H1 (cell line): ENCODE measurements at places on chromosomes 7 and 10. TPM values are rescaled to one million over a fixed set of nuclear protein-coding genes. Genes with fewer than 3 reads are reported as not detected.

The BET1 gene
- 12.6 and 20.6 TPM in 2 replicates for polyA plus RNA-seq

The ECHDC3 gene
- polyA plus RNA-seq, result 15.6 and 19.1 TPM in 2 replicates

The OR9A2 gene
- polyA plus RNA-seq, result not detected in 2 replicates

The CRPPA gene
- 0.20 and 0.23 TPM in 2 replicates for polyA plus RNA-seq

The HECW1 gene
- polyA plus RNA-seq, result 2.9 and 5.8 TPM in 2 replicates

The NACAD gene
- polyA plus RNA-seq, result 1.3 and 2.7 TPM in 2 replicates

The PLXDC2 gene
- 11.3 and 23.0 TPM in 2 replicates for polyA plus RNA-seq

The TMEM72 gene
- not detected in 2 replicates for polyA plus RNA-seq

The EN2 gene
- 0.03 TPM in 1 of 2 replicates, not detected in the other for polyA plus RNA-seq

The EPDR1 gene
- 5.6 and 8.2 TPM in 2 replicates for polyA plus RNA-seq

The FOXK1 gene
- polyA plus RNA-seq, result 2.0 and 2.5 TPM in 2 replicates

The TUBB8 gene
- polyA plus RNA-seq, result 1.4 and 3.0 TPM in 2 replicates

The CYP2E1 gene
- polyA plus RNA-seq, result 0.11 TPM in 2 replicates

The MBLAC1 gene
- 1.00 and 1.2 TPM in 2 replicates for polyA plus RNA-seq

The LIPM gene
- not detected in 2 replicates for polyA plus RNA-seq

The OLAH gene
- polyA plus RNA-seq, result not detected in 2 replicates

The AZGP1 gene
- 0.57 and 0.68 TPM in 2 replicates for polyA plus RNA-seq

The MACC1 gene
- polyA plus RNA-seq, result 1.2 and 2.0 TPM in 2 replicates

The NPTX2 gene
- 19.2 and 25.6 TPM in 2 replicates for polyA plus RNA-seq

The FZD1 gene
- 0.62 and 0.77 TPM in 2 replicates for polyA plus RNA-seq

The ARHGEF5 gene
- 12.8 and 22.2 TPM in 2 replicates for polyA plus RNA-seq

The FEZF1 gene
- polyA plus RNA-seq, result 12.7 and 15.7 TPM in 2 replicates

The PON3 gene
- polyA plus RNA-seq, result not detected in 2 replicates

The PTPRZ1 gene
- polyA plus RNA-seq, result 70.1 and 112 TPM in 2 replicates

The SLC13A4 gene
- 5.9 and 7.5 TPM in 2 replicates for polyA plus RNA-seq

The SLC39A12 gene
- polyA plus RNA-seq, result not detected in 2 replicates

The HECTD2 gene
- 4.6 and 5.7 TPM in 2 replicates for polyA plus RNA-seq

The CAMK1D gene
- polyA plus RNA-seq, result 3.5 and 3.6 TPM in 2 replicates

The SLC26A3 gene
- not detected in 2 replicates for polyA plus RNA-seq

The RNF32 gene
- polyA plus RNA-seq, result 0.48 and 0.72 TPM in 2 replicates

The PDIA4 gene
- polyA plus RNA-seq, result 108 and 119 TPM in 2 replicates

The SPDYE11 gene
- polyA plus RNA-seq, result not detected in 2 replicates

The ZRANB1 gene
- 3.9 and 6.1 TPM in 2 replicates for polyA plus RNA-seq

The ACHE gene
- 1.4 and 2.8 TPM in 2 replicates for polyA plus RNA-seq

The RBM28 gene
- polyA plus RNA-seq, result 9.6 and 12.8 TPM in 2 replicates

The IDI1 gene
- polyA plus RNA-seq, result 20.4 and 35.3 TPM in 2 replicates

The NANOS1 gene
- polyA plus RNA-seq, result 2.3 and 3.9 TPM in 2 replicates

The VWDE gene
- polyA plus RNA-seq, result 8.5 and 11.0 TPM in 2 replicates

The ANKRD26 gene
- polyA plus RNA-seq, result 0.66 and 1.3 TPM in 2 replicates

The PYROXD2 gene
- 4.2 and 5.4 TPM in 2 replicates for polyA plus RNA-seq

The BTBD16 gene
- polyA plus RNA-seq, result 0.05 TPM in 1 of 2 replicates, not detected in the other

The SH2D4B gene
- 0.06 TPM in 1 of 2 replicates, not detected in the other for polyA plus RNA-seq

The BMPER gene
- polyA plus RNA-seq, result 0.33 and 0.61 TPM in 2 replicates

The TMEM229A gene
- 0.31 and 0.33 TPM in 2 replicates for polyA plus RNA-seq

The PRKCQ gene
- 6.8 and 9.1 TPM in 2 replicates for polyA plus RNA-seq

The PLAU gene
- 15.8 and 16.2 TPM in 2 replicates for polyA plus RNA-seq

The ITGB8 gene
- polyA plus RNA-seq, result 0.96 and 1.2 TPM in 2 replicates

The CCL24 gene
- not detected in 2 replicates for polyA plus RNA-seq

The MSS51 gene
- polyA plus RNA-seq, result 1.5 and 2.6 TPM in 2 replicates

The BAMBI gene
- 5.6 and 7.3 TPM in 2 replicates for polyA plus RNA-seq

The LIPJ gene
- not detected in 2 replicates for polyA plus RNA-seq

The PRKAR2B gene
- 6.4 and 10.4 TPM in 2 replicates for polyA plus RNA-seq

The UNCX gene
- polyA plus RNA-seq, result 0.03 TPM in 1 of 2 replicates, not detected in the other

The GNGT1 gene
- not detected in 2 replicates for polyA plus RNA-seq

The FOXI2 gene
- polyA plus RNA-seq, result 1.0 and 1.9 TPM in 2 replicates

The TMEM254 gene
- polyA plus RNA-seq, result 38.7 and 61.2 TPM in 2 replicates
